Skin of body (tissue), 3 donors: ENCODE measurements at places on chromosomes 5 and 9. TPM values are rescaled to one million over a fixed set of nuclear protein-coding genes. Genes with fewer than 3 reads are reported as not detected.
A peak's percentile ranks its signal among the peaks of the same experiment; 100 is the strongest.

GRCh38 chr5:892394-893136 lies at the start of the genes BRD9 and TRIP13:
BRD9 (minus strand) TSS chr5:892801; CDS start chr5:892657, 144 bp downstream.
TRIP13 (plus strand) TSS chr5:892884; CDS start chr5:892999, 115 bp downstream.
- DNase-seq = peak; percentile 39

DNA sequence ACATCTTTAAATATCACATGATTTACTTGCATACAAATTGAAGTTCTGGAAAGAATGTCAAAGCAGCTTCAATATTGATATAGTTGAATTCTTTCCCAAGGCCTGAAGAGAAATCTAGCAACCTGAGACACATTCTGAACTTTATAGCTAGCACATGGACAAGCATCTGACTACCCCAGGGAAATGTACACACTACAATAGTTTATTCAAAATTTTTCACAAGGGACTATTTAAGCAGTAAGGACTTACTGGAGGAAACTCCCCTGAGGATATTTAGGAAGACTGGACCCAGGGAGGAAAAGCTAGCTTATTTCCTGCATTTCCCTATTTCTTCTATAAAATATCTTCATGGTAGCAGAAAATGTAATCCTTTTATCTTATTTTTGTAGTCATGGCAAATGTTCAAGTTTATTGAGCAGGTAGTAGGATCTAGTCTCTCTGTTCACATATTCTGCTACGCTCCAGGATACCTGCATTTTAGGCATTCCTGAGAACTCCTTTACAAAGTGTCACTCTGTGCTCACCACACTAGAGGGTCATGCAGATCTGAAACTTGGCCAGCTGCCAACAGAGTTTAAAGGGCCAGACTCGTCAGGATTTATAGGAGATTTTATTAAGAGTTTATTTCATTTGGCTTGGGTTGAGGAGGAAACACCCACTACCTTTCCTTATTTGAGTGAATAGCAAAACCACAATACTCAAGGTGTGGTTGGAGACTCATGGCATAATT lies 348.4 kb upstream of the FTMT start:
- DNase-seq = peak; percentile 1

GRCh38 chr5:44983006-44983405 lies 174.3 kb downstream of the MRPS30 start:
- no peak for DNase-seq

GRCh38 chr9:16461137-16461840 lies 409.2 kb downstream of the BNC2 start:
- no peak for DNase-seq

GRCh38 chr9:34496149-34496712 lies 26.6 kb downstream of the ENHO start:
- no peak for DNase-seq

- no peak for DNase-seq
Observed at GRCh38 chr5:89827359-89827758, 582.2 kb downstream of the CETN3 start.

DNA sequence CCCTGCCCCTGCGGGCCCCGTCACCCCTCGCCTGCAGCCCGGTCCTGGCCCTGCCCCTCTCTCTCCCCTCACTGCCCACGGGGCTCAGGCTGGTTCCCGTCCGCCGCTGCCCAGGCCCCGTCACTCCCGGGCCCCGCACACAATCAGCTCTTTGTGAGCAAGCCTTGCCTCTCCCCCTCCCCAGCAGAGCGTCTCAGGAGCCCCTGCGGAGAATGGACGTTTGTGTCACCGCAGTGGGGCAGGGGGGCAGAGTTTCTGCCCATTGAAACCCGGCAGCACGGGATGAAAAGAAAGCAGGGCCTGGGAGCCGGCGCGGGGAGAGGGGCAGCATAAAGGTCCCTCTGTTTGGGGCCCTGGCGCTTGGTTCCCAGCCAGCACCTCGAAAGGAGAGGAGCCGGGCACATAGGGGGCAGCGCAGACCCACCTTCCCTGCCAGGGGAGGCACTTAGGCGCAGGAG lies 13.5 kb upstream of the NUP214 start:
- DNase-seq = no peak

DNA sequence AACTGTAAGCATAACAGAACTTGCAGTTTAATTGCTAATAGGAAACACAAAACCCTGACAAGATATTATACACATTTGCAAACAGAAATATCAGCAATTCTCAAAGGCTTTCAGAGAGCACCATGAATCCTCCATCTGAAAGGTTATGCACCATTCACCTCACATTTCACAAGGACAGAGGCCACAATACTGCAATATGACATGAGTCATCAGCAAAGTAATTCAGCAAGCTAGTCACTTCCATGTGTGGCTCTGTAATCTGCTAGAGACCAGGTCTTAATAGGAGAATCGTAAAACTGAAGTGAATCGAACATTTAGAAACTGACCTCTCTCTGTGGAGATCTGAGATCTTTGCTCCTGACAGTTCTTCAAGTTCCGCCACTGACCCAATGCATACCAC lies 28.3 kb downstream of the IARS1 start:
- DNase-seq = no peak

The FAM221B gene
- total RNA-seq = not detected
